ENCODE measurements at places on chromosomes 3 and 15. TPM values are rescaled to one million over a fixed set of nuclear protein-coding genes. Genes with fewer than 3 reads are reported as not detected.

GRCh38 chr3:72673011-72673771 is 175.1 kb downstream of the SHQ1 start:
- no peak overlapping the region for H3K4me3 ChIP-seq
- DNase-seq: no peak
- H3K27ac ChIP-seq: no peak overlapping the region
- no peaks in the 10 kb centered on the region for H3K36me3 ChIP-seq
- no peaks in the 10 kb centered on the region for H3K4me1 ChIP-seq
- H3K27me3 ChIP-seq: no peaks in the 10 kb centered on the region

DNA sequence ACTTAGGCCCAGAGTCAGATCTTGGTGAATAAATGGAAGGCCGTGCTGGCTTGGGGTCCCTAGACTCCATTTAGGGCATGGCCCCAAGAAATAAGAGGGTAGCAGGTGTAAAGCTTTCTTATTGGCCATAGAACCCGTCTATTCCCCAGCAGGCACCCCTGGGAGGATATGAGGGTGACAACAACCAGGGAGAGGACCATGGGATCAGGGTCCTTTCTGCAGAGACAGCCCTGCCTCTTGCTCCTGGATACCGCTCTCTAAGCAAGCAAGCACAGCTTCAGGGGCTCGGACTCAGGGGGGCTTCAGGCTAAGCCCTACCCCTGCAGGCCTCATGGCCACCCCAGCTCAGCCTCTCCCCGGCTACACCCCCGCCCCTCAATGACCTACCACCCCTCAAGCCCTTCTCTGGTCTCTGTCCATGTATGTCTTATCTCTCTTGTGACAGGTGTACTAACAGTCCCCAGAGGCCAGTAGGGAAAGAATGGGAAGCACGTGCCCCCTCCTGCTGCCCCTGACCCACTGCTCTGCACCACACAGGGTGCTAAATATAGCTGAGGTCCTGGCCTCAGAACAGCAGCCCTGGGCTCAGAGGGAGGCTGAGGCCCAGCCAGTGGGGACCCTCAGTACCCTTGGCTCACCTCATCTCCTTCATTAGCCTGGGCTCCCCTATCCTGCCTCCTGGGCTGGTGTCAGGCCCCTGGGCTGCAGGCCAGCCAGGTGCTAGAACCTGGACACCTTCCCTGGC is 1.9 kb downstream of the XIRP1 start:
- H3K36me3 ChIP-seq: no peaks in the 10 kb centered on the region
- peaks cover 57% of the 10 kb centered on the region for H3K4me1 ChIP-seq
- H3K27me3 ChIP-seq: no peaks in the 10 kb centered on the region
- DNase-seq: no peak

GRCh38 chr15:68232937-68233336 is 3.4 kb upstream of the CLN6 start:
- no peak overlapping the region for H3K4me3 ChIP-seq
- no peaks in the 10 kb centered on the region for H3K27me3 ChIP-seq
- H3K36me3 ChIP-seq: no peaks in the 10 kb centered on the region
- H3K27ac ChIP-seq: no peak overlapping the region
- no peak for DNase-seq

DNA sequence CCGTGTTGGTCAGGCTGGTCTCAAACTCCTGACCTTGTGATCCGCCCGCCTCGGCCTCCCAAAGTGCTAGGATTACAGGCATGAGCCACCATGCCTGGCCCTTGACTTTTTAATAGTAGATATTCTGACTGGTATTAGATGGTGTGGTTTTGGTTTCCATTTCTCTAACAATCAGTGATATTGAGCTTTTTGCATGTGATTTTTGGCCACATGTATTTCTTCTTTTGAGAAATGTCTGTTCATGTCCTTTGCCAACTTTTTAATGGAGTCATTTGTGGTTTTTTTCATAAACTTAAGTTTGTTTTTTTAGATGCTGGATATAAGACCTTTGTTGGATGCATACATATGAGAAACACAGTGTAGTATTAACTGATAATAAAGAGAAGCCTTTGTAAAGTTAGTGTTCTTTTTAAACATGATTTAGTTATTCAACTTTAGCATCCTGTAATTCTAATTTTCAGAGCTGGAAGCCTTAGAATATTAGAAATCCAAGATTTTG is 280.8 kb downstream of the RBMS3 start:
- no peak overlapping the region for H3K27ac ChIP-seq
- no peaks in the 10 kb centered on the region for H3K36me3 ChIP-seq
- no peak for DNase-seq
- H3K4me1 ChIP-seq: peaks cover 38% of the 10 kb centered on the region
- no peak overlapping the region for H3K4me3 ChIP-seq
- no peaks in the 10 kb centered on the region for H3K27me3 ChIP-seq

DNA sequence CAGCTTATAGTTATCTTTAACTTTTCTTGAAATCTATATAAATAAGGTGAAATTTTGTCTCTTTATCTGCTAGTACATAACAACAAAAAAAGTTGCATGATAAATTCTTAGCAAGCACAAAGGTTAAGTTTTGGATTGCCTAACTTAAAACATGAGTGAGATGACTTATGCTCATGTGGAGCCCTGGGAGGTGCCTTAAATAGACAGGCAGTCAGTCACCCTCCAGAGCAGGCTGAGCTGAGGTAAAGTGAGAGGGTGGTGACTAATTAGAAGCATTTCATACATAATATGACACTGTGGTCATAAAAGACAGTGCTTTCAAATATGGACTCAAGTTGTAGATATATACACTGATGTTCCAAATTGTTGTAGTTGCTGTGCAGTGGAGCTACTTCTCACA is 14.6 kb upstream of the MME start:
- DNase-seq: no peak
- H3K27me3 ChIP-seq: no peaks in the 10 kb centered on the region
- H3K36me3 ChIP-seq: no peaks in the 10 kb centered on the region
- H3K4me1 ChIP-seq: no peaks in the 10 kb centered on the region
- no peak overlapping the region for H3K27ac ChIP-seq

- H3K4me1 ChIP-seq: peaks cover 47% of the 10 kb centered on the region
- H3K27ac ChIP-seq: peak overlapping the region; percentile 37
- no peak for DNase-seq
- no peak overlapping the region for H3K4me3 ChIP-seq
- no peaks in the 10 kb centered on the region for H3K27me3 ChIP-seq
Measured at GRCh38 chr3:123419181-123419849, 29.6 kb downstream of the ADCY5 start.

DNA sequence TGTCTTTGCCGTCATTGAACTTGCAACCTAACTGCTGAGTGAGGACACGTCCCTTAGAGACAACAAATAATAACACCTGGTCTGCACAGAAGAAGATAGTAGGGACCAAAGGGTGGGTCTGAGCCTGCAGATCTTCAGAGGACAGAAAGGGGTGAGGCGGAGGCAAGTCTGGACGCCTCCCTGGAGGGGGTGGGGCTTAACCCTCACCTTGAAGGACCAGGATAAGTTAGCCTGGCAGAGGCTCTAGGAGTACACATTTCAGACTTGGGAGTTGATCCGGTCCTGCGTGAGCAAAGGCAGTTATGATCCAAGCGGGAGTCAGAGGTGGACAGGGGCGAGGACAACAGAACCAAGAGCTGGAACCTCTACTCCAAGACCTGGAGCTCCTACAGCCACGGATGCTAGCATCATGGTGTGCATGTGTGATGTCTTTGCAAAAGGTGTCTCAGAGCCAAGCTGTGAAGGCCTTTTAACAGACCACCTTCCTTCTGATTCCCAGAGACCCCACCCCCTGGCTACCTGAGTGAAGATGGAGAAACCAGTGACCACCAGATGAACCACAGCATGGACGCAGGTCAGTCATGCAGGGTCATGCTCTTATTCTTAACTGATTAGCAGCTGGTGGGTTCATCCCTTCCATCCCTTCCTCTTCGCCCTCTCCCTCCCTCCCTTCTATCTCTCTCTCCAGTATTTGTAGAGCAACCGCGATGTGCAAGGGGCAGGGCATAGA is 88.0 kb downstream of the AAGAB start:
- H3K4me1 ChIP-seq: no peaks in the 10 kb centered on the region
- H3K36me3 ChIP-seq: peaks cover 3% of the 10 kb centered on the region
- H3K4me3 ChIP-seq: no peak overlapping the region
- DNase-seq: no peak
- H3K27ac ChIP-seq: peak overlapping the region; percentile 52

GRCh38 chr3:64488939-64489338 is 198.9 kb downstream of the ADAMTS9 start:
- H3K4me1 ChIP-seq: no peaks in the 10 kb centered on the region
- DNase-seq: no peak
- H3K27ac ChIP-seq: no peak overlapping the region
- no peak overlapping the region for H3K4me3 ChIP-seq

- peaks cover 7% of the 10 kb centered on the region for H3K4me1 ChIP-seq
- peaks cover 13% of the 10 kb centered on the region for H3K36me3 ChIP-seq
- no peak overlapping the region for H3K27ac ChIP-seq
- no peak overlapping the region for H3K4me3 ChIP-seq
- no peaks in the 10 kb centered on the region for H3K27me3 ChIP-seq
Measured at GRCh38 chr3:115019900-115020299, 127.2 kb downstream of the ZBTB20 start.

GOLGA8O gene
- total RNA-seq: 0.91 TPM

LCTL gene
- total RNA-seq: not detected
